ENCODE measurements at places on chromosomes 4 and X.

GRCh38 chrX:128650326-128650725 lies 598.1 kb upstream of the ACTRT1 start:
- no peak for DNase-seq
- H3K36me3 ChIP-seq, result no peaks in the 10 kb centered on the region
- no peak overlapping the region for H3K4me3 ChIP-seq
- no peaks in the 10 kb centered on the region for H3K27me3 ChIP-seq
- H3K27ac ChIP-seq, result no peak overlapping the region

DNA sequence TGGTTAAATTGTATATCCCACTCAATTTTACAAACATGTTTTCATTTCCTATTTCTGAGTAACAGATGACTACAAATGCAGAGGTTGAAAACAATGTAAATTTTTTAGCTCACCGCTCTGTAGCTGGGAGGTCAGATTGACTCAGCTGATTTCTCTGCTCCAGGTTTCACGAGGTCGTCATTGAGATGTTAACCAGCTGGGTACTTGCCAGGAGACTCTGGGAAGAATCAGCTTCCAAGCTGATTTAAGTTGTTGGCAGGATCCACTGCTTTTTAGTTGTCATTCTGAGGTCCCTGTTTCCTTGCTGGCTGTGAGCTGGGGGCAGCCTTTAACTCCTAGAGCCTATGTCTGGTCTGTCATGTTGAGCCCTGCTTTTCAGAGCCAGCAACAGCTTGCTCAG lies 864.3 kb upstream of the AGA start:
- DNase-seq, result no peak
- no peaks in the 10 kb centered on the region for H3K27me3 ChIP-seq
- H3K36me3 ChIP-seq, result no peaks in the 10 kb centered on the region
- H3K27ac ChIP-seq, result no peak overlapping the region

DNA sequence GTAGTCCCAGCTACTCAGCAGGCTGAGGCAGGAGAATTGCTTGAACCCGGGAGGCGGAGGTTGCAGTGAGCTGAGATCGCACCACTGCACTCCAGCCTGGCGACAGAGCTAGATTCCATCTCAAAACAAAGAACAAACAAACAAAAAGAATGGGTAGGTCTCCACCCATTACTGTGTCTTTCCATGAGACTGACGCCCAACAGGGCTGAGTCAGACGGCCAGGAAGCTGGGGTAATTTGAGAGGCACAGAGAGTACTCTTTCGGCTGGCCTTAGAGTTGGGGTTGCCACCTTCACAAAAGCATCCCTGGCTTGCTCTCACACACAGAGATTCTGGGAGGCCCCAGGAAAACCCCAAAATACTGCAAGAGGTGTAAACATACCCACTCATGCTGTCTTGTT lies 72.0 kb upstream of the DHRSX start:
- H3K27me3 ChIP-seq, result no peaks in the 10 kb centered on the region
- H3K36me3 ChIP-seq, result peaks cover 4% of the 10 kb centered on the region
- no peak overlapping the region for H3K4me3 ChIP-seq
- H3K27ac ChIP-seq, result no peak overlapping the region
- H3K4me1 ChIP-seq, result no peaks in the 10 kb centered on the region

DNA sequence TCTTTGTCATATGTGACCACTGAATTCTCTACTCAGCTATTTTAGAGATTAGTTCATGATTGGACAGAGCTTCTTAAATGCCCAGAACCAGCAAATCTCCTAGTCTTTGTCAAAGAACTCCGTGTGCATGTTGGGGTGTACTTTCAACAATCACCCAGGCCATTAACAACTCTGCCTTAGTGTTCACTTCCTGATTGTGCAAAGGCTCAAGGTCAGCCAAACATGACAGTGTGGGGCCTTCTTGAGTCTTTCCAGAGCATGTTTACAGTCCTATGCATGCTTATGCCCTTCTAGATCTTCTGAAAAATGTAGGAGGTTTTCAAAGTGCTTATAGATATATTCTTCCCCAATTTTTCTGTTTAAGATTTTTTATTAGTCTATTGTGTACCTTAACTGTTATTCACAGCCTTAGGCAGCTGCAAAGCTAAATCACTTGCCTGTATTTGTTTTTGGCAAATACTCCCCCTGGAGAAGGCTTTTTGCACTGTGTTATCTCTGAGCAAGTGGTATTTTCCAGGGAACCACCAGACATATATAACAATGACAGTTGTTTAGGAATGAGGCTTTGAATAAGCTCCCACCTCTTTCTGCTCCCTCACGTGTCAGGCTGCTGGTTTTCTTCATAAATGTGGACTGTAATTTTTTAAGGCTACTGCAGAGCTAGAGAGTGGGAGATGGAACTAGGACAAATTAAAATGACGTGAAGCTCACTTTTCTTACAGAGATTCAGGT lies 24.0 kb upstream of the DRP2 start:
- H3K4me3 ChIP-seq, result no peak overlapping the region
- H3K36me3 ChIP-seq, result no peaks in the 10 kb centered on the region
- no peaks in the 10 kb centered on the region for H3K4me1 ChIP-seq
- H3K27me3 ChIP-seq, result no peaks in the 10 kb centered on the region

DNA sequence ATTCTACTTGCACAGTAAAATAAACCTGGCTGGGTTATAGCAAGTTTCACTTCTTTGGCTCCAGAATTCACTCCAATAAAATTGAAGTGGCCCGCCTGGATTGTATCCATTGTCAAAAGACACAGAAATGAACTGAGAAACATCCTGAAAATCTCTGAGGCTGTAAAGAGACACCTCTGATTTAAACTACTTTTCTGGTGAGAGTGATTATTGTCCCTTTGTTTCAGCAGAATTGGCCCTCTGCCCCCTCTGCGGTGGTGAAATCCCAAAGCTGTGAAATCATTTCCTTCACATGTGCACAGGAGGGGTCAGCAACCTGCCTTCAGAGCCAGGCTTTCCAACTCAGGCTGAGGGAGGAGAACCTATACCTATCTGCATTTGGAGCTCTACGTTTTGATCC lies 23.0 kb downstream of the GAB3 start:
- no peaks in the 10 kb centered on the region for H3K36me3 ChIP-seq
- H3K4me1 ChIP-seq, result peaks cover 98% of the 10 kb centered on the region
- no peak overlapping the region for H3K4me3 ChIP-seq
- peak overlapping the region; percentile 89 for H3K27ac ChIP-seq

DNA sequence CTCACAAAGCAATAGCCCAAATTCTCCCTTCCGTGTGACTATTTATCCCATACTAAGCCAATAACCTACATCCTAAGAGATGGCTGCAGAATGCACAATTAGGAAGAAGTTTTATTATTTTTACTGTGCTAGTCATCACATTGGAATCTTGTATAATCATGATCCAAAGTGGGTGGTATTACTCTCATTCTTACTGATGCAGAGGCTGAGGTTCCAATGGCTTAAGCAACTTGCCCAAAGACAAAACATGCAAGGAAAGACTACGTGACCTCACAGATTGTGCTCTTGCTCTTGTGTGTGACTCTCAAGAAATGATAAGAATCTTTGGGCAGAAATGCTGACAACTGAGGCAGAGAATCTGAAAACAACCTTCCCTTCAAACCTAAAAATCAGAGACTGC lies 212.2 kb downstream of the LDB2 start:
- peaks cover 11% of the 10 kb centered on the region for H3K4me1 ChIP-seq
- H3K27ac ChIP-seq, result no peak overlapping the region
- no peak overlapping the region for H3K4me3 ChIP-seq
- no peaks in the 10 kb centered on the region for H3K36me3 ChIP-seq

DNA sequence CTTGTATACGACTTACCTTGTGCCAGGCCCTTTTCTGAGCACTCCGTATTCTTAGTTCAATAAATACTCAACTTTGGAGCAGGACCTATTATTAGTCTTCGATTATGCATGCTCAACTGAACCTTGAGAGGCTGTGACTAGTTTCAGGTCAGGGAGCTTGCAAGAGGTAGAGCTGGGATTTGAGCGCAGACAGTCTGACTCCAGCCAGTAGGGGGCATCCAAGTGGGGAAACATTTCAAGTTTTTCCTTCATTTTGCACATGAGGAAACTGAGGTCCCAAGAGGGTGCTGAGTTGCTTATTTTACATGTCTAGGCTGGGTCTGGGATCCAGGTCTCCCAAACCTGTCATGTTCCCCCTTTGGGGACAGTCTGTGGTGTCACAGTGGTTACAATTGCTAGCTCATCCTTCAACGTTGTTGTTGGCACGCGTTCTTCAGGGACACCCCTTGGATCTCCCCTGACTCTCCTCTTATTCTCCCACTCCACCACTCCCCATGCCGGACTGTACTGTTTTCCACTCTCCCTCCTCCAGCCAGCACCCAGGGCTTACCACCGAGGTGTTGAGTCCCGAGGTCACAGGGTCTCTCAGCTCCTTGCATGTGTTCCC lies 6.7 kb upstream of the PRICKLE3 start:
- peaks cover 17% of the 10 kb centered on the region for H3K4me1 ChIP-seq
- no peak overlapping the region for H3K27ac ChIP-seq
- no peaks in the 10 kb centered on the region for H3K36me3 ChIP-seq

DNA sequence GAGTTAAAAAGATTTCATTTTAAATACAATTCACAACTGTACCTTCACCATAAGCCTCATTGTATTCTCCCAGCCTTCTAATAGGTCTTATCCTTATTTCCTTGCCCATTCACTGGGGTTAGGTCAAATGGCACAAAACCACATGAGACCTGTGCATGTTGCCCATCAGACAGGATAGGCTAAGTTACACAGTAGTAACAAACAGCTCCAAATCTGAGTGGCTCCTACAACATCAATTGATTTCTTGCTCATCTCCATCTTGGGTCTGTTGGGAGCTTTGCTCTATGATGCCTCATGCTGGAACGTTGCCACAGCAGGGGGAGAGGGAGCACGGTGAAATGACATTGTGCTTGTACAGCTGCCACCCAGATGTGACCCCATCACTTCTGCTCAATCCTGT lies 70.6 kb downstream of the DHX15 start:
- no peak for DNase-seq
- no peak overlapping the region for H3K4me3 ChIP-seq
- H3K27ac ChIP-seq, result no peak overlapping the region
- peaks cover 8% of the 10 kb centered on the region for H3K36me3 ChIP-seq

GRCh38 chr4:18556402-18556801 lies 534.8 kb upstream of the LCORL start:
- H3K4me3 ChIP-seq, result no peak overlapping the region
- no peaks in the 10 kb centered on the region for H3K4me1 ChIP-seq
- H3K36me3 ChIP-seq, result no peaks in the 10 kb centered on the region
- H3K27ac ChIP-seq, result no peak overlapping the region
- DNase-seq, result no peak
- H3K27me3 ChIP-seq, result no peaks in the 10 kb centered on the region

DNA sequence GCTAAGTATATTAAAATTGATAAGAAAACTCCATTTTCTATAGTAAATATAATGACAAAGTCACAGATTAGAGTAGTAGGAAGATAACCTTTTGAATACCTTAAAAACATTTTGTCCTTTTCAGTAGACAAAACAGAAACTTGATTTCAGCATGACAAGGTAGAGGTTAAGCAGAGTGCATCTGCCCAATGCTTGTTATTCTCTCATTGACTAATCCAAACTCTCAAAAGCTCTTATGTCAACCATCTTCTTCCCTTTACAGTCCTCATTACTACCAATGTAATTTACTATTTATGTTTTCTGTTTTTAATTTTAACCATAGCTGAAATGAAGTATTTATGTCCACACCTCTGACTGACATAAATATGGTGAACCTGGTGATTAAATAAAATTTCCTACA lies 11.1 kb downstream of the NIPAL1 start:
- H3K36me3 ChIP-seq, result no peaks in the 10 kb centered on the region
- H3K4me1 ChIP-seq, result peaks cover 15% of the 10 kb centered on the region
- DNase-seq, result no peak
- no peak overlapping the region for H3K4me3 ChIP-seq

DNA sequence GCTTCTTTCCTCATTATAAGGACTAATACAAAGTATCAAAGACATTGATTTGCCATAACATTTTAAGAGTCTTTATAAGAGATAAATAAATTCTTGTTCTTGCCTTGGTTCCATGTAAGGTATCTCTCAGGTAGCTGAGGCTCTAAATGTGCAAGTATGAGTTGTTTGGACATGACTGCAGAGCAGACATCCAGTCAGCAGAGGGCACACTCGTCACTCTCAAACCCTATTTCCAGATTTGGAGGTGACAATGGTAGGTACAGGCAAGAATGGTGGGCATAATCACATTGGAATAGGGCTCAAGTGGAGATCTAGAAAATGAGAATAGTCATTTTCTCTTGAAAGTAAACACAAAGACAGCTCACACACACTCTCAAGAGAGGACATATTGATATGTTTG lies 133.3 kb upstream of the ZIC3 start:
- H3K4me1 ChIP-seq, result peaks cover 7% of the 10 kb centered on the region
- no peak overlapping the region for H3K27ac ChIP-seq
- H3K27me3 ChIP-seq, result peaks cover 33% of the 10 kb centered on the region
- DNase-seq, result no peak
- no peak overlapping the region for H3K4me3 ChIP-seq
- no peaks in the 10 kb centered on the region for H3K36me3 ChIP-seq

GRCh38 chr4:54548831-54549460 lies 108.8 kb upstream of the KIT start:
- no peaks in the 10 kb centered on the region for H3K27me3 ChIP-seq
- no peaks in the 10 kb centered on the region for H3K36me3 ChIP-seq
- H3K4me3 ChIP-seq, result no peak overlapping the region
- DNase-seq, result no peak
- peaks cover 4% of the 10 kb centered on the region for H3K4me1 ChIP-seq

GRCh38 chr4:152301381-152301780 lies 234.5 kb downstream of the FBXW7 start:
- H3K4me3 ChIP-seq, result no peak overlapping the region
- no peaks in the 10 kb centered on the region for H3K27me3 ChIP-seq
- no peaks in the 10 kb centered on the region for H3K36me3 ChIP-seq
- no peak for DNase-seq
- H3K27ac ChIP-seq, result no peak overlapping the region

Measured in left ventricle myocardium inferior (tissue), 1 donor.